ENCODE measurements at places on chromosomes 12 and 14.

- DNase-seq = no peak
These were observed 39.1 kb upstream of the DHRS7 start for GRCh38 chr14:60204104-60204842.

- no peak for DNase-seq
These were observed 242.1 kb downstream of the BCL11B start for GRCh38 chr14:99029916-99030305.

DNA sequence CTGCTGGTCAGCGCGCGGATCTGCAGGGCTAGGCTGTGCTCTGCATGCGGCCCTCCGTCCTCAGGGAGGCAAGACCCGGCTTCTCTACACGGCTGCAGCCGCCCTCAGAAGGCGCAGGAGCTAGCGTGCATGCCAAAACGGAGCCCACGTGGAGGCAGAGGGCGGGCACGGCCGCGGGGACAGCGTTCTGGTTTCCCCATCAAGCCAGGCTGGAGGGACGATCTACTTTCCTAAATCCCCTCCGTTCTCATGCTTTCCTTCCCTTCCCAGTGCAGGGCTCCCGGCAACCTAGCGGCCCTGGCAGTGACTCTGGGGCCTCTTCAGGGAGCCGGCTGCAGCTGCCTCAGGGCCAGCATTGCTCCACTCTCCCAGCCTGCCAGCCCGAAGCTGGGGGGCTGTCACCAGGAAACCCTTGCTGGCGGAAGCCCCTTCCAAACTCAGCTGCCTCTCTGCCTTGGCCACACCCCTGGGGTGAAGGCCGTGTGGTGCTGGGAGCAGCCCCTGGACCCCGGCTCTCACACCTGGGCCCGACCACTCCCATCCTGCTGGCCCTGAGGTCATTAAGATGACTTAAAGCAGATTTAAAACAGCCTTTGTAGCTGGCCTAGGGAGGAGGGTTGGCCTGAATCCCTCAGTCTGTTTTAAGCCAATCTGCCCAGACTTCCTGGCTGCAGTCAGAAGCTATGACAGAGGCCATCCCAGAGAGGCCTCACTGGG is 9.2 kb upstream of the GOLGA3 start:
- peak; percentile 27 for DNase-seq

- DNase-seq = peak; percentile 34
These were observed 73.4 kb downstream of the SPTB start for GRCh38 chr14:64806202-64806861.

- DNase-seq = no peak
These were observed 207.7 kb downstream of the BCAT1 start for GRCh38 chr12:24741216-24741615.

GRCh38 chr12:6215120-6215807 is 15.1 kb downstream of the CD9 start:
- DNase-seq = no peak

DNA sequence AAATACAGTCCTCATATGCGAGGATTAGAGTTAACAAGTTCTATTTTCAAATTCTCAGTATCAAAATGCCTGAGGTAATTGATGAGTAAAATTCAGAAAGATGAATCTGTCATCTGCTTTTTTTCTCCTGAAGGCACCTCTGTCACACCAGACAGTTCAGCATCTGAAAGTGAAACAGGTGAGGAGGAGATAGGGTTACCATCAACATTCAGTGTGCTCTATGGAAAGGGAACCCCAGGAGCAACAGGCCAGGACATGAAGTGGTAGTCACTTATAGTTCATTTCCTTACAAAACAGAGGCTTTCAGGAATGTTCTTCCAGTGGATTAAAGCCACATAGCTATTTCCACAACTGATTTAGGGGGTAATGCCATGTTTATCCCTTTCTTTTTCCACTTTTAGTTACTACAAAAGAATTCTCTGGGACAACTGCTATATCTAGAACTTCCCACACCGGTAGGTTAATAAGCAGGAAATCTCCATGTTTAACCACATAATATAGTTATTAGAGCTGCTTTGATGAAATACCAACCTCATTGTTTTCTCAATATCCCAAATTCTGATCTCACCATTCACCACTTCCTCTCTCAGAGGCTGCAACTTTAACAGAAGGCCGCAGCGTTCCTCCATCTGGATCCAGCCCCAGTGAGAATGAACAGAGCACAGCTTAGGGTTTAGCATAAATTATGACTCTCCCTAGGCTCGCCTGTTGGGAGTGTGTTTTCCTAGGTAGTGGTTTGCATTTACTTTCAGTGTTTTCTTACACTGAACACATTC is 177.0 kb upstream of the CNTN1 start:
- peak; percentile 4 for DNase-seq

GRCh38 chr12:57488402-57489156 is 711 bp downstream of the MARS1 start:
- peak; percentile 30 for DNase-seq

DNA sequence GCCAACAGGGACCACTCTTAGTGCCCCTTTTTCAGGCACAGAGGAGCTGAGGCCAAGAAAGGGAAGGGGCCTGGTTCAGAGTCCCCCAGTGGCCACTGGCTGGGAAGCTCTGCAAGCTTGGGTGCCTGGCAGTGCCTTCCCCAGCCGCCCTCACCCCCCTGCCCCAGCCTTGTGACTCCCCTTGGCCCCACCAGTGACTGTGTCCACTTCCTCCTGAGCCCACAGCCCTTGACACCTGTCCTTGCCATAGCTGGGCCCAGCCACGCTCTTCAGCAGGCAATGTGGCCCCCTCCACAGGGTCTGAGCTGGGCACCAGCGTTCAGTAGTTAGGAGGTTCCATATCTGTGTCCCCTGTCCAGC is 19.0 kb upstream of the C14orf180 start:
- no peak for DNase-seq

GRCh38 chr14:90659156-90659555 is 157.1 kb downstream of the TTC7B start:
- DNase-seq = no peak

DNA sequence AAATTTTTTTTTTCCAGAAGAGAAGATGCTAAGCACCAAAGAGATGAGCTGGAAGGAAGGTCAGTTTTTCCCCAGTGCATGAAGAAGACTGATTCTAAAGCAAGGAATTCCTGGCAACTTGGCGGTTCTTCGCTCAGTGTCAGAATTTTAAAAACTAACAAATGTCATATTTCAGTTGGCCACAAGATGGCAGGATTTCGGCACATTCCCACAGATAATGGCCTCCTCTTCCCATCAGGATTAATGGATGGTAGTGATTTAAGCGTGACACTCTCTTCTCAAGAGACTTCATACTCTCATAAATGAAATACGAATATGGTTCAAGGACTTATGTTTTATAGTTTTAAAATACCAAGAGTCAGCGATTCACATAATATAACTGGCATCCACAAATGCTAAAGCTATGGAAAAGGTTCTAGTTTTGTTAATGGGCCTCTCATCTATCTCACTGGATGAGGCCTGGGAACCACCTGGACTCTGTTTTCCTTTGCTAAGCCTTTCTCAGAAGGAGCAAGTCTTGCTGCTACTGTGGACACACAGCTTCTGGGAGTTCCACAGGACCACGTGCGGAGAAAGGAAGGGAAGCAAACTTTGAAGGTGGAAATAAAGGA is 46.1 kb upstream of the PTPRO start:
- DNase-seq = peak; percentile 50

DNA sequence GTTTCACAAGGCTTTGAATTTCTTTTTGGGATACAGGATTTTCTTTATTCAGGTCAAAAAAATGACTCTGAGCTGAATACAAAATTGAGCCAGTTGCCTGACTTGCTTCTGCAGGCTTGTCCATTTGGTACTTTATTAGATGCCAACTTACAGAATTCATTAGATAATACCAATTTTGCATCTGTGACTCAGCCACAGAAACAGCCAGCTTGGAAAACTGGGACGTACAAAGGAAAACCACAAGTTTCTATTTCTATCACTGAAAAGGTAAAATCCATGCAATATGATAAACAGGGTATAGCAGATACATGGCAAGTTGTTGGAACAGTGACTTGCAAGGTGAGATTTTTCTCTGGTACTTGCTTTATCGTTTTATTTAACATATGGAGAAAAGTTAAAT is 5.8 kb downstream of the AP5M1 start:
- no peak for DNase-seq

GRCh38 chr14:69052181-69052601 is 73.1 kb upstream of the ACTN1 start:
- DNase-seq = peak; percentile 79

DNA sequence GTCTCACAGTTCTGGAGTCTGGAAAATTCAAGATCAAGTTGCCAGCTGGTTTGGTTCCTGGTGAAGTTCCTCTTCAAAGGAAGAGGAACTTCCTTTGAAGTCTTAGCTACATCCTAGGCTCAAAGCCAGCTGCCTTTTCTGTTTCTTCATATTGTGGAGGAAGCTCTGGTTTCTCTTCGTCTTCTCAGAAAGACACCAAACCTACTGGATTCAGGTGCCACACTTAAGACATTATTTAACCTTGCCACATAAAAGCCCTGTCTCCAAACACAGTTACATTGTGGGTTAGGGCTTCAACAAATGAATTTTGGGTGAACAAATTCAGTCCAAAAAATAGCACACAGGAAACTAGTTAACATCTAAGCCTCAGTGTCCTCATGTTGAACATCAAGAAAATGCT is 1019.8 kb downstream of the GALC start:
- DNase-seq = no peak

DNA sequence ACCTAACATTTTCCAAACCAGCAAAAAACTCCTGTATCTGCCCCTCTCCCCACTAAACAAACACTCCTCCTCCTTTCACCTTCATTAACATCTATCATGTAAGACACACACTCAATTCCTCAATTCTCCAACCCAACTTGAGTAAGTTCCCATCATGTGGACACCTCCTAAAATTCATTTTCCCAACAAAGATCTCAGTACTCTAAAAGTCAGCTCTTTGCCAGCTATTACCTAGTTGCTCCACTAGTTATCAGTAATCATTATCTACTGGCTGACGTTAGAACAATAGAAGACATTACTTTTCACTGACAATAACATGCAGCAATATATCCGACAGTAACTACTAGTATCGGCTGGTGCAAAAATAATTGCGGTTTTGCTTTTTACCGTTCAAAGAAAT is 42.1 kb downstream of the HNRNPC start:
- no peak for DNase-seq

GRCh38 chr12:59615392-59616165 is 19.8 kb downstream of the SLC16A7 start:
- DNase-seq = no peak

DNA sequence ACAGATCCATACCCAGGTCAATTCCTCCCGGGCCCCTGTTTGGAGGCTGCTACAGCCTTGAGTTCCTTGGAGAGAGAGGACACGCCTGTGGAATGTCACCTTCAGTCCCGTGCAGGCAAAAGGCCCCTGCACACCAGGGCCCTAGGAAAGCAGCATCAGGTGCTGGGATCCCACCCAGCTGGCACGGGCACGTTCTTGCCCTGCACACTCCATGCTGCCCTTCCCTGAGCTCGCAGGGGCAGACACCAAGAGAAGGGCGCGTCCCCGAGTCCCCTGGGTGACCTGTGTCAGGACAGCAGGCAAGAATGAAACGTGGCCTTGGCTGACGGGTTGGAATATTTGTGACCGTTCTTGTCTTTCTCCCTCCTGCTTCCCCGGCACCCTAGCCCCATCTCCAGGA is 67.7 kb downstream of the TSPAN11 start:
- DNase-seq = no peak

- DNase-seq = peak; percentile 97
These were observed at the start of gene ATG101 for GRCh38 chr12:52069327-52070184. Gene ATG101 (plus strand): TSS chr12:52069978. CDS start chr12:52073651, 3,673 bp downstream.

- DNase-seq = peak; percentile 45
These were observed 16.6 kb upstream of the RND1 start for GRCh38 chr12:48882315-48882687.

DNA sequence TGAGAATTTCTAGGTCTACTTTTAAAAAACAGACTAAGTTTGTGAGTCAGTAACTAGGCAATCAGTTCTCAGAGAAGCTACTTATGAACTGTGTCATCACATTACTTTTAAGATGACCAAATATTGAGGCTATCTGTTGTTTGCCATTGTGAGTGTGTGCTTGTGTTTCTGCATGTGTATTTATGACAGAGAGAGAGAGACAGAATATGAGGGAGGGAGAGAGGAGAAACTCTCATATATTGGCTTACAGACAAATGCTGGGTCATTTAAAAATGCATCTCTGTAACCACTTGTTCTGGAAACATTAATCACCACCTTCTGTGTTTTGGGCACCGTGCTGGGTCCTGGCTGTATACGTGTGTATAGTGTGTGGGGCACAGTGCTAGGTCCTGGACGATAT is 161.5 kb upstream of the FRMD6 start:
- DNase-seq = no peak

DNA sequence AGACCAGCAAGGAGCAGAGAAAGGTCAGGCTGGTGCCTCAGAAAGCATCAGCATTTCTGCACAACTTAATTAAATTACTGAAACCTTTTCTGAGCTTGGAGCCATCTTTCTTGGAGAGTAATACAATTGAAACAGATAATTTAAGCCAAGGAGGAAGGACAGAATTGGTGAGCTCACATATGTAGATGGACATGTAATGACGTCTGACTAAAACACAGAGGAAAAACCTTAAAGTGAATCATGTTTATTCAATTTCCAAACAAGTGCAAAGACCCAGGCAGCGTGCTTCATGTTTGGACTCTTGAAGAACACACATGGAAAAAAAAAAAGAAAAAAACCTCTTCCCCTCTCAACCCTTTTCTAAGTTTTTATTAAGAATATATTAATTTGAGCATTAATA is 19.0 kb downstream of the SUSD6 start:
- DNase-seq = no peak

GRCh38 chr12:321606-322326 is 59.1 kb upstream of the SLC6A13 start:
- peak; percentile 4 for DNase-seq

- no peak for DNase-seq
These were observed 37.0 kb upstream of the GALNT9 start for GRCh38 chr12:132366341-132366861.

- peak; percentile 36 for DNase-seq
These were observed 175.8 kb upstream of the PLXNC1 start for GRCh38 chr12:93972411-93973208.

Measured in fibroblast of villous mesenchyme (primary cell).